ENCODE measurements at places on chromosomes 7 and 10.

- no peak for DNase-seq
These were observed 168.6 kb downstream of the NRP1 start for GRCh38 chr10:33165911-33166310.

DNA sequence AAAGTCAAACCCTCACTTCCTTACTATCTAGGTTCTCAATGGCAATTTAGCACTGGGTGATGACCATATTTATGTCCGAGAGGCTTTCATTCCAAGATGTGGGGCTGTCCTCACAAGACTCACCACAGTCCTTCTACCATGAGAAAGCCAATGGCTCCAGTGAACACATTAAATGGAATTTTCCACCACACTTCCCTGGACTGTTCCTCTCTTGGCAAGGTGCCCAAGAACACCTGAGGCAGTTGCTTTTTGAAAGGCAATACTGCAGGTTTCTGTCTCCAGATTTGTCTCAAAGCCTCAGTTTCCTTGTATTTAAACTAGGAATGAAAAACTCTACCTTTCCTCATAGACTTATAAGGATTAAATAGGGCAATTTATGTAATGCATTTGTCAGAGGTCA, 24.2 kb downstream of the AFAP1L2 start:
- no peak for DNase-seq

- peak; percentile 68 for DNase-seq
These were observed 1.6 kb downstream of the SFMBT2 start for GRCh38 chr10:7409045-7409731.

DNA sequence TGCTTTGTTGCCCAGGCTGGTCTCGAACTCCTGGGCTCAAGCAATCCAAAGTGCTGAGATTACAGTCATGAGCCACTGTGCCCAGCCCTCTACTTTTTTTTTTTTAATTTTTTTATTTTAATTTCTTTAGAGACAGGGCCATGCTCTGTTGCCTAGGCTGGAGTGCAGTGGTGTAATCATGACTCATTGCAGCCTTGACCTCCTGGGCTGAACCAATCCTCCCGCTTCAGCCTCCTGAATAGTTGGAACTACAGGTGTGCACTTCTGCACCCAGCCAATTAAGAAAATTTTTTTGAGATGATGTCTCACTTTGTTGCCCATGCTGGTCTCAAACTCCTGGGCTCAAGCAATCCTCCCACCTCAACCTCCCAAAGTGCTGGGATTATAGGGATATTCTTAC, 528.6 kb downstream of the GATA3 start:
- DNase-seq: no peak

- DNase-seq: no peak
These were observed 58.0 kb downstream of the LCOR start for GRCh38 chr10:96890172-96890513.

DNA sequence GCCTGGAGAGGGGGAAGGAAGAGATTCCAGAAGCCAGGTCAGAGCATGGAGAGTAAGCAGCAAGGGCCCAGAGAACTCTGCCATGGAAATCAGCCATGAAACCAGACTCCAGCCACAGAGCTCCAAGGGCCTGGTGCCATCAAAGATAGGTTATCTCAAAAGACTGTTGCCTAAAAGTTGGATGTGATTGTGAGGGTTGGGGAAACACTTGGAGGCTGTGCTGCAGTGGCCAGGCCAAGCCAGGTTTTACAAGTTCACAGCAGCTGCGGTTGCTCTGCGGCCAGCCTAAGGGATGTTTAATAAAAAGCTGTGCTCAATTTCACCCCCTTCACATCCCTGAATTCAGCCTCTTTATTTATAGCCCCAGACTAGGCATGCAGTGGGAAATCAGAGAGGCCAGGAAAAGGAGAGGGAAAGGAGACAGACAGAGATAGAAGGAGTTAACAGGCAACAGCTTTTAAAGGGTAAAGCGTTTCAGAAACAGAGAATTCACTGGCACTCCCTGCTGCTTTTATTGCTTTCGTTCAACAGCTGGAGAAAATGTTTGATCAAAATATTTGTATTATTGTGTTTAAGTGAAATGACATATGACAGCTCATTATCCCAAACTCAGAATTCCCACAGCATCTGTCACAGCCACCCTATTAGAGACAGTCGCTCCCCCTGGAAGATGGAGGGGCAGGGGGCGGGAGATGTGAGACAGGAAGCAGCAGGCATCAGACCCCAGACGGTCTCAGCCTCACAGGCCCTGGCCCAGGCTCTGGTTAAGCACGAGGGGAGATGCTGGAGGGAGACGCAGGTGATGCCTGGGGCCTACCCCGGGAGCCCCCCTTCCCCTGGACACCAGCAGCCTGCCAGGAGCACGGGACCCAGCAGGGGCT, 140.1 kb downstream of the GLI3 start:
- no peak for DNase-seq

- no peak for DNase-seq
These were observed 83.7 kb upstream of the GLCCI1 start for GRCh38 chr7:7884855-7885254.

GRCh38 chr7:140752533-140752932, 56.0 kb downstream of the NDUFB2 start:
- DNase-seq: no peak

DNA sequence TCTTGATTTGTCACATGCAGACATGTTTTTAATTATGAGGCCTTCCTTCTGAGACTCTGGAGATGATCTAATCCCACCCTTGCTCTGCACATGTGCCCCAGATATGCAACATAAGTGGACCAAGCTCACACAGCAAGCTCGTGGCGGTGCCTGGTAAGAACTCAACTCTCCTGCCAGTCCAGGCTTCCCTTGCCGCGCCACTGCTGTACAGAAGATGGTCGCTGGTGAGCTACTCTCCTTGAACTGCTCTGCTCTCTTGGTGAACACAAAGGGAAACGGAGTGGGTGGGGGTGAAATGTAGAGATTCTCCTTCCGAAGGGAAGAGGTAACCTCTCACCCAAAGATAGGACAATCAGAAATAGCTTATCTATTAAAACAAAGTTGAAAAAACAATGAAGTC, 25.7 kb downstream of the MYOF start:
- no peak for DNase-seq

- no peak for DNase-seq
These were observed 36.7 kb downstream of the MTERF1 start for GRCh38 chr7:91843831-91844230.

- DNase-seq: peak; percentile 99
These were observed at the start of gene NOLC1 for GRCh38 chr10:102151774-102152544. TSS of gene NOLC1 (plus strand) at chr10:102152389. CDS start at chr10:102152411, 22 bp downstream.

DNA sequence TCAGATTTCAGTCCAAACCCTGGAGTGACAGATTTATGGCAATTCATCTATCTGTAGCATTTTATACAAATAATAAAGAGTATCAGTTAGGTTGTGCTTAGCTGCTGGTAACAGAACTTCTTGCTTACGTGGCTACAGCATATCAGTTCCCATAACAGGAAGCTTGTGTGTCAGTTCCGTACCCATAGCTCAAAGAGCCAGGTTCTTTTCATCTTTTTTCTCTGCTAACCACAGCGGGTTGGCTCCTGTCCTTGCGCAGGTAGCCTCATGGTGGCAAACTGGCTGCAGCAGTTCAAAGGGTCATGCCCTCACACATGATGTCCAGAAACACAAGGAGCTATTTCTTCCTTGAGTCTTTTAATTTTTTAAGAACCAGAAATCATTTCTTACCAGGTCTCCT, 1041.8 kb downstream of the GATA3 start:
- no peak for DNase-seq

DNA sequence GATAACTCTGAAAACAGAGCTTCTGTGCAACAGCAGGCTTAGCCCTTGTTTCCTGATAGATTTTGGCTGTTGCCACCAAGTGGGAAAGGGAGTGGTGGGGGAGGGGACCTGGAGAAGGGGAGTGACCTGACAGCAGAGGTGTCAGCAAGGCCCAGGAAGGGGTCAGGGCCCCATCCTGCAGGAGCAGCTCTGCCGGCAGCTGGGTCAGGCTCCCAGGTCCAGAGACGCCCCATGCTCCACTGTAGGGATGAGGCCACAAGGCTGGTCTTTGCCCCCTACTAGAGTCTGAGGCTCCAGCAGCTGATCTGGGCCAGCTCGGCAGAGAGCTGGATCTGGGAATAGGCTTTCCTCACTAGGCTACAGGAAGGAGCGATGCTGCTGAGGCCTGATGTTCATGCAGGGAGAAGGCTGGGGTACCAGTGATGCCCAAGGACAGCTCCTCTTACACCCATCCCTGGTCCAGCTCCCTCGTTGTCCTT, 44.0 kb upstream of the ZMIZ1 start:
- DNase-seq: no peak

DNA sequence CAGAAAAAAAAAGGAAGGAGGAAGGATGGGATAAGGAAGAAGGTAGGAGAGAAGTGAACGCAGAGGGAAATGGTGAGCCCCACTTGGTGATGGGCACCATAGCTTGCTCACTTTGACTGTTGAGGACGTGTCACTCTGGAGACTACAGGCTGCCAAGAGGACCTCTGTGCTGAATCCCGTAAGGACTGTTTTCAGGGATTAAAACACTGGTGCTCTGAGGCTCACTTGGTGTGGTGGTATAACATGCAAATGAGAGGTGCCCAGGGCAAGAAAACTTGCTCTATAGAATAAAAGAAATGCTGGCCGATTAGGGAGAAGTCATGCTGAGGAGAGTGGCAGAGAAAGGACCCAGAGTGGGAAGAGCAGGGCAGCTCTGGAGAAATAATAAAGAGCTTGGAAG, 5.3 kb upstream of the IL2RA start:
- DNase-seq: no peak

DNA sequence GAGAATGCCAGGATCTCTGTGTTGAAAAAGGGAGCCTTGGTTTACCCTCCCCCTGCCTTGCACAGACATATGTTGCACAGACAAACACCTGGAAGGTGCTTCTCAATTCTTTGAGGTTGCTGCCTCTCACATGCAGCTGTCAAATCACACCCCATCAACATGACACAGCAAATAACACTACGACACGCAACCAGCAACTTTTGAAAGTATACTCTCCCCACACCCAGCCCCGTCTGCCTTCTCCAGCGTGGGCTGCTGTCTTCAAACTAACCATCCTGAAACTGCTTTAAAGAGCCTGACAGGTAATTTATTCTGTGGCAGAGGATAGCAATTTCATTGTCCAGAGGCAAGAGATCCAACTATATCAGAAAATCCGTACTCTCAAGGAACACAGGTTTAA, 136.1 kb downstream of the PLXNA4 start:
- no peak for DNase-seq

- DNase-seq: peak; percentile 87
These were observed 37.0 kb upstream of the DNAJB6 start for GRCh38 chr7:157299613-157300368.

GRCh38 chr7:112206991-112207592, 597 bp downstream of the ZNF277 start:
- no peak for DNase-seq

- DNase-seq: no peak
These were observed 978 bp downstream of the OGDH start for GRCh38 chr7:44607141-44608068.

DNA sequence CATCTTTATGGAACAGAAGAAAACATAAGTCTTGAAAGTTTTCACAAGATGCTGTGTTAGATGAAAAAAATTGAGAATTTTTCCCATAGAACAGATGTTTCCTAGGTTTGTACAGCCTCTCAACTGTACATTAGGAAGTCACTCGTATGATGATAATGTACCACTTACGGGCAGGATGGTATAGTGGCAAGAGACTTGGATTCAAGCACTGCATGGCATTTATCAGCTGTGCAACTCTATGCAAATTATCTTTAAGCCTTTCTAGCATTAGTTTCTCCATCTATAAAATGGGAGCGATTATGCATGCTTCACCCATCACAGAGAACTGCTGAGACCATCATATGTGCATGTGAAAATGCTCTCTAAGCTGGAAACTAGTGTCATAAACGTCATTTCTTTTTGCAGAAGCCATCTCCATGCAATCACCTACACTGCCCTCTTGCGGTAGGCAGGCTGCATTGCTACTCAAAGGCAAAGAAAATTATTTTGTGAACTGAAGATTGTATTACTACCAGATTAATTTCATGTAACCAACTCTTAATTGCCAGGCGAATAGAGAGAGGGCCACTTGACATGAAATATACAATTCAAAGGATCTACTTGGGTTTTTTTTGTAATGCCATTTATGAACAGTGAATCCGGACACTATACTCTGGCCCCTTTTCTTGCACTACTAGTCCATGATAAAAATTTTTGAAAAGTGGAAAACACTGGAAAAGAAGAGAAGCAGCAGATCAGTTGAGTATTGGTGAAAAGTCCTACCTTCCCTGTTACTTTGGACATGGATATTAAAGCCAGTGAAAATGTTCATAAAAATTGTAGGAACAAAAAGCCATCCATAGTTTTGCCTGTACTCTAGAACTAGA, 102.3 kb downstream of the JAZF1 start:
- DNase-seq: no peak

GRCh38 chr10:131387018-131387529, 75.6 kb upstream of the TCERG1L start:
- DNase-seq: no peak

DNA sequence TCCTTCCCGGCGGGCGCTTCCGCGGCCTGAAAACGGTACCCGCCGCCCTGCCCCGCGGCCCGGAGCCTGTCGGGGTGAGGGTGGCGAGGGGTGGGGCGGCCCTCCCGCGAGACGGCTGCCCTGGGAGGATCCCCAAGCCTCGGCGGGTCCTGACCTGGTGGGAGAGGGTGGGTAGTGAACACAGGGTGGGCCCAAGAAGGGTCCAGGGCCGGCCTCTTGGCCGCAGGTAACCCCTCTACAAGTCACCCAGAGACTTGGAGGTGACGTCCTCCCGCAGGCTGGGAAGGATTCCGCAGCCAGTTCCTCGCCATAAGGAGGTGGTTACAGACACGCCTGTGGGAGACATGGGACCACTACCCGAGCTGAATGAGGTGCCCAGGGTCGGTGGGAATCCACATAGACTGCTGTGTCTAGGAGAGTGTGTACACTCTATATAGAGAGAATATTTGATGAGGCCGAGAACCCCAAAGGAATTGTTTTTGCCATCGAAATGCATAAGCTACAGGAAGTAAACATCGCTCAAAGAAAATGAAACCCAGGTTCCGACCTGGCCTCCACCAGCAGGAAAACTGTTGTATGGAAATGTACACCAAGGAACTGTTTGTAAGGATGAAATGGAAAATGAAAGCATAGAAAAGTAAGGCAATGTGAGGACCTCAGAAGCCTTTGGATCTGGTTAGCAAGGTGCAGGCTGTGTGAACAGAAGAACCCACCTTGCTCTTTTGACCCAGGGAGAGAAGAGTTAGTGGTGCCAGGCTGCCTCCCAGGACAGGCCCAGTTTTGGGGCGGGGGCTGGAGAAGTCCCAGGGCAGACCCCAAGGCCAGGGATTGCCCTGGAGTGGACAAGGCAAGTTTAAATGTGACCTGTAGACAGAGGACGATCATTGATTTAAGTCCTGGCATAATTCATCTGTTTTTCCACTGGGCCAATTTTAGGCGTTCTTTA, 659 bp downstream of the OPTN start:
- no peak for DNase-seq

DNA sequence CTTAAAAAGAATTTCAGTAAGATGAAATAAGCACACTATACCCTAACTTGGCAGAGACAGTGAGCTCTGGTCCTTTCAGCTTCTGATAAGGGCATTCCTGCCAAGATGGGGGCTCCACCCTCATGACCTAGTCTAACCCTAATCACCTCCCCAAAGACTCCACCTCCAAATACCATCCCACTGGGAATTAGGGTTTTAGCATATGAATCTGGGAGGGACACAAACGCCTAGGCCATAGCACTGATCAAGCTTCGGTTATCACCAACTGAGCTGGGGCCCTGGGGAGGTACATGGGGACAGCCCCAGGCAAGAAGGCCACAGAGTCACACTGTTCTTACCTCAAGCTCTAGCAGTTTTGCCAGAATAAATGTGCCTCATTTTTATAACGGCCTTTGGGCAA, 31.4 kb downstream of the PALS2 start:
- no peak for DNase-seq

GRCh38 chr10:46035923-46036849, 5.8 kb upstream of the NCOA4 start:
- DNase-seq: no peak

Data from upper lobe of left lung (tissue), 6 donors.